ENCODE measurements at places on chromosomes 3 and 15.

DNA sequence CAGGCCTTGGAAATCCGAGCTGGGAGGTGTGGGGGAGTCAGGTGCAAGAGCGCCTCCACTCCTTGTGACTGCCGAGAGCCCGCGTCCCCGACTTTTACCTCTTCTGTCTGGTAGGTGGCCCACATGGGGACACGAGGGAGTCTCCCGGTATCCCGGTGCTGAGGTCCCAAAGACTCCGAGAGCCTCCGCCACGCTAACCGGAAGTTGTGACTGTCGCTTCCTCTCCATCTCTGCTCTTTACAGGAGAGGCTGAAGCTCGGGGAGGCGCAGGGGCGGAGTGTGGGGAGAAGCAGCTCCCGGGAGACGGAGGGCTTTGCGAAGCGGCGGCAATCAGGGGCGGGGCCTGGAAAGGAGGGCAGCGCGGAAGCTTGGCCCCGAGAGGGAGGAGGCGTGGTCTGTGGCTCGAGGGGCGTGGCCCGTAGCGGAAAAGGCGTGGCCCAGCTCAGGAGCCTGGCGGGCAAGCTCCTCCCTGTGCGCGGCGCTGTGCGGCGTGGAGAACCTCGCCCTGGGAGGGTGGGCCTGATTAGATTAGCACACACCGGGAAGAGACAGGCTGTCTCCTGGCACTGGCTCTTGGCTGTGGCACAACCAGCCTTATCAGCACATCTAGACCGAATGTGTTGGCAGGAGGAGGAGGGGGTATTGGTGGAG is 143.9 kb downstream of the GABRB3 start:
- peak; percentile 36 for DNase-seq

- DNase-seq = no peak
Measured at GRCh38 chr3:110946810-110947209, 124.8 kb upstream of the NECTIN3 start.

DNA sequence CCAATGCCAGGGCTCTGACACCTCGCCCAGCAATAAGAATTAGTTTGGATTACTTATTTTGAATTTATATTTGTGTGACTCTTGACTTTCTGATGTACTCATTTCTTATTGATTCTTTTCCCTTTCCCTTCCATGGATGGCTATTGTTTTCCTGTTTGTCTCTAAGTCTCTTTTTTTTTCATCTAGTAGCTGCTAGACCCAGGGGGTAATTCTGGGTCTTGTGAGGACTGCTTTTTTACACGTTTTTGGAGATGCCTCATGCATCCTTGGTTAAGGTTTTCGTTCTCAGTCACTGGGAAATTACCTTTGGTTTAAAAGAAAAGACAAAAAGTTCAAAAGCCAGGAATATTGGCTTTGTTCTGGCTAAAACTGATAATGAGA is 70.2 kb upstream of the STRIT1 start:
- no peak for DNase-seq

- no peak for DNase-seq
Measured at GRCh38 chr3:133137042-133137996, 99.1 kb downstream of the TMEM108 start.

DNA sequence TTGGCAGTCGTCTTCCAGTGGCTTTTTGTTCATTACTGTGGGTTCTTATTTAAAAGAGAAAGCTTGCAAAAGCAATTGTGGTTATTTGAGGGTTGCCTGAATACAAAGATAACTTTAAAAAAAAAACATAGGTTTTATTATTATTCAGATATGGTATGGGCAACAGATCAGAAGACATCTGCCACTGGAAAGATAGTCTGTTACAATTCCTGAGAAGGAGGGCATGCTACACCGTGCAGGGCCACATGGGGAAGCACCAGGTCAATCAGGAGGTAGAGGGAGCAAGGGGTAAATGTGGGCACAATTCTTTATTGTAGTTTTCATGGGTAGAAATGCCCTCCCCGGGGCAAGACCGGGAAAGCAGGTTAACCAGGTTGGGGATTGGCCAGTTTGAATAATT is 46.5 kb downstream of the BBS4 start:
- no peak for DNase-seq

DNA sequence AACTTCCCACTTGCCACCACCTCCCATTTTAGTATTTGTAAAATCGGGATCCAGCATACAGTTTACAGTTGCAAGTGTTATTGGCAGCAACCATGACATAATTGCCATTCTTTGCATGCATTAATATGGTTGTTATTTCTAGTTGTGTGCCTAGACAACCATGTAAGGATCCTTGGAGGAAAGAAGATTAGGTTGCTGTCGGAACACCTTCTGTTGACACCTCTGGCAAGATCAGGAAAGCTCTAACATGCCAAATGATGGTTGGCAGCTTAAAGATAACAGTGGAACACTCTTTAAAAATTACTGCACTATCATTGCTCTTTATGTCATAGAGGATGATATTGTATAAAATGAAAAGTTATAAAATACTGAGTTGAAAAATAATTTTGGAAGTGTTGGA is 313.5 kb upstream of the RARB start:
- no peak for DNase-seq

DNA sequence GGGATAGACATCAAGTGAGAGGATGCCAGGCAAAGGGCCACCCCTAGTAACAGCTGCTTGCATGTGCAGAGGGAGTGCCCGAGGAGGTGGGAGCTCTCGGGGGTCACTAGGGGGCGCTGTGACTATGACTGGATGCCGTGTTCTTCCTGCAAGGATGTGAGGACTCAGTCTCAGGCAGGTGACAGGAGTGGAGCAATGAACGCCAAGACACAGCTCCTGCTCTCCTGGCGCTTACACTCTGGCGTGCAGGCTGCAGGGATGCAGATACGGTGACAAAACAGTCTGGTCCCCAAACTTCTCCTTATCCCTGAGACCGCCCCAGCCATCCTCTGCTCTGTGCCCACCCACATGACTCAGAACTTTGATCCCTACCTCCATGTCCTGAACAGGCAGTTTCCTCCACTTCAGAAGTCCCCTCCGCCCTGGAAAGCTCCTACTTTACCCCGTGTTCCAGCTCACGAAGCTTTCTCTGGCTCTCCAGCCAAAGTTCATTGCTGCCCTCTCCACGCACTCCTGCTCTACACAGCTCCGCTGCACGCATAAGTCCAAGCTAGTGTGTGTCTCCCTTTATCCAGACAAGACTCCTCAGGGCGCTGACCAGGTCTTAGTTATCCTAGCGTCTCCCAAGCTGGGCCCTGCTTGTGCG is 14.7 kb downstream of the RHOV start:
- DNase-seq = peak; percentile 53

DNA sequence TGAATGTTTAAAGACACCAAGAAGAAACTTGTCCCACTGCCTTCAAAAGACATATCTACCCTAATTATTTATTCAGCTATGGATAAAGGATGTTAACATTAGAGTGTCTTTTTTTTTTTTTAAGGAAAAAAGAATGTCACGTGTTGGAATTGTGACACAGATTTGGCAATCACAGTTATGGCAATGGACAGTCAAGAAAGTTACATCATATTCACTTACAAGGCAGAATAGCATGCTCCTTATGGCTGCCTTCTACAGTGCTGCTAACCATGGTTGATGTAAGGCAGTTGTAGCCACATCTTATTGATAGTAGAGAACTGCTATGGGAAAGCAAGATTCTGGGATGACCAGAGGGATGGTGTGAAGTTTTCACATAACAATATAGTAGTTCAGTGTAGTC is 128.8 kb upstream of the ZBTB20 start:
- no peak for DNase-seq

DNA sequence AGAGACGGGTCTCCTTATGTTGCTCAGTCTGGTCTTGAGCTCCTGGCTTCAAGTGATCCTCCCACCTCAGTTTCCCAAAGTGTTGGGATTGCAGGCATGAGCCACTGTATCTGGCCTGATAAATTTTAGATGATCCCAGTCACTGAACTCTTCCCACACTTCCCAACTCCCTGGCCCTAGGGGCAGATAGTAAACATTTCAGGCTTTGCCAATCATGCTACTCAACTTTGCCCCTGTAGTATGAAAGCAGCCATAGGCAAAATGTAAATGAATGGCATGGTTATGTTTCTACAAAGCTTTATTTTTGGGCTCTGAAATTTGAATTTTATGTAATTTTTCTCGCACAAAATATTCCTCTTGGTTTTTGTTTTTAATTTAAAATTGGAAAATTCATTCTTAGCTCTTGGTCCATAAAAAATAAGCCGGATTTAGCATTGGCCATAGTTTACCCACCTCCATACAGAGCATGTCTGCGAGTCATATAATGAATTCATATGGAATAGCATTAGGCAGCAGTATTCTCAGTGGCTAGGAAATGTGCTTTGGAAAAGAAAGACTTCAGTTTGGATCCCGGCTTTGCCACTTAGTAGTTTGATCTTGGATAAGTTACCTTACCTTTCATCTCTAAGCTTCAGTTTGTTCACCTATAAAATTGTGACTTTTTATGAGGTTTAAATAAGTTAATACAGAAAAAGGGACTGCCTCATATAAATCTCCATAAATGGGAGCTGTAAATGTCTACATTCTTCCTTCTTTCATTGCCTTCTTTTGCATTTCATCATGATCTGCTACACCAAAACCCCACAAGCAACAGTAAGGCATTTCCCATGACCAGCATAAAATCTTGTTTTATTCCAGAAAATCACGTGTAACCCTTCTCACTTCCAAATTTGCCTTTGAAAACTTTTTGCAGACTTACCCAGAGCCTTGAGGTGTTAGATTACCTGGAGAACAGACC is 360.3 kb upstream of the TPM1 start:
- no peak for DNase-seq

- DNase-seq = peak; percentile 15
Measured at GRCh38 chr3:135106445-135106844, 311.4 kb downstream of the EPHB1 start.

- DNase-seq = no peak
Measured at GRCh38 chr3:188812198-188812597, 359.6 kb upstream of the TPRG1 start.

DNA sequence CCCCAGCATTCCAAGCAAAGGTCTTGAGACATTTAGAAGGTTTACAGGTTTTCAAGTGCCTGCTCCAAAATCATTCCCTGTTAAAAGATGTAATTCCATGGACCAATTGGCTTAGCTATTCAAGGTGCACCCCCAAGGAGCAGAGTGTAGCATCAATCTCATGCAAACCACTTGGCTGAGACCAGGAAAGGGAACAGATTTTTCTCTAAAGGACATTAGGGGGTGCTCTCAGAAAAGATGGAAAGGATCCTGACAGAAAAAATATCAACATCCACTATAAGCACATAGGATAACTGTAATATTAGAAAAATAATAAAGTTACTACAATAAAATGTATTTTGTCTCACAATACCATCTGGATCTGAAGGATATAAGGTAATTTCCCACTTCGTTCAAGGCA is 328.0 kb upstream of the CDIN1 start:
- DNase-seq = no peak

DNA sequence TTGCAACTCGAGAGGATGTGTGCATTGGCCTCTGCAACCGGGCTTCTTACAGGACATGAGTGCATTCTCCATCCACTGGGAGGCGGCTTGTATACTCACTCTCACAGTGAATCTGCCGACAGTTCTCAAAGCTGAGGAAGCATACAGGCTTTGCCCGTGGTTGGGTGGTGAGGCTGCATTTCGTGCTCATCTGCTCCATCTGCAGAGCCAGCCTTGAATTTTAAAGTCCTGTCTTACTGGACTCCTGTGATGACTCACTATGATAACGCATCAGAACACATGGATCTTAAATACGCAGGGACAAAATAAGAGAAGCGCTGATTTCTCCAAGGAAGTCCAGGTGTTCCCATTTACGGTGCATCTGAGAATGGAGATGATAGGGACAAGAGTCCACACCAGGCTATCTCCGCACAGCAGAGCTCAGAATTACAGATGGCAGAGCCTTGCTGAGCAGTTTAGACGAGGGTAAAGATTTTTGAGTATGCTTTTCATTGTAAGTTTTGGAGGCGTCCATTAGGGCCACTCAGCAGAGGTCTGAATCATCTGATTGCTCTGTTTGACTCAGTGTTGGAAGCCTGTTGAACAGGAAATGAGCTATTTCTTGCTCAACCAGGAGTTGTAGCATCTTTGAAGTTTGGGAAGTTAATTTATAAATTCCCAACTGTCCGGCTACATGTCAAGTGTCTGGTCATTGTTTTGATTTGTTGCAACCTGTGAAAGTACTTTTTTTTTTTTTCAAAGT is 87.1 kb downstream of the GABRG3 start:
- no peak for DNase-seq

DNA sequence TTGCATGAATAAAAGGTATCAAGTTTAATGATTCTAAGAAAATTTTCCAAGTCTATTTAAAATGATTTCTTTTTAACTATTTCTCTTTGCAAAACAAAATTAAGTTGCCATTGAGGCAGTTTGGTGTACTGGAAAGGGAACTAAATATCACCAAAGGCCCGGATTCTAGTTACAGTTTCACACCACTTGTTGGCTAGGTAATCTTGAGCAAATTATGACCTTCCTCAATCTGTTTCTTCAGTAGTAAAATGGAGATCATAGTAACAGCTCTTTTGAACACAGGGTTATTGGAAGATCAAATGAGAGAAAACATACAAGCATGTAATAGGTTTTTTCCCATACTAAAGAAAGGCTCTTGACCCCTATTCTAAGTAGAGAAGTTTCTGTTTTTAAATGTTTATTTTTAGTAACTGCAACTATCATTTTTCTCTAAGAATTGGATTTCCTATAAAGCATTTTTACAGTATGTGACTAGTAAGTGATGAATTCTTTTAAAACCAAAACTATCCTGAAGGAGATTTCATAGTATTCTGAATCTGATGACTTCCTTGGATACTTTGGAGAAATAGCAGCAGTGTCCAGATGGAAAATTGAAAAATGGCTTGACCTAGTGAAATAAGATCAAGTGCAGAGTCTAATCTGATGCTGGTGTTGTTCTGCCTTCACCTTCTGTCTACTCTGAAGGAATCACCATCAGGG is 15.7 kb downstream of the SCAANT1 start:
- no peak for DNase-seq

DNA sequence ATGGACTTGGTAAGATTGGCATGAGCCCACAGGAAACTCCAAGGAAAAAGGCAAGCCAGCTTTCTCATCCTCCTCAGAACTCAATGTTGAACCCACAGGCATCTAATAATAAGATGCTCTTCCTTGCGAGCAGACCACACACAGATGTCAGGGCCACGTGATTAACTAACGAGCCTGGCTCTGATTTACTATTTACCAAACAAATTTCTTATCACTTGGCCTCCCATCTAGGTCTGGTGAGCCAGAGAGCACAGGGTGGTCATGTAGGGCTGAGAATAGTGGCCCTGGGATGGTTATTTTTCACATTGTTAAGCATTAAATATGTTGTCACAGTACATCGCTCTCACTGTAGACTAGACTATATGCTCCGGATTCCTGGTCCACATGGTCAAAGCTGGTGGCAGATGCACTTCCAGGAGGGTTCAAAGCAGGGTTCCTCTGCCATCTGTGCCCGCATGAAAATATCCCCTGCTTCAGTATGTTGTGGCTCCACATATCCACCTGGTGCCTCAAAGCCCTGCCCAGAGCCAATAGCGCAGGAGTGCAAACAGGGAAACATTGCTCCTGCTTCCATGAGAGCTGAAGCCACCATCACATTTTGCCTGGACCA is 472.5 kb upstream of the WNT5A start:
- no peak for DNase-seq
